ENCODE measurements at places on chromosomes 4 and X. TPM values are rescaled to one million over a fixed set of nuclear protein-coding genes. Genes with fewer than 3 reads are reported as not detected.

DNA sequence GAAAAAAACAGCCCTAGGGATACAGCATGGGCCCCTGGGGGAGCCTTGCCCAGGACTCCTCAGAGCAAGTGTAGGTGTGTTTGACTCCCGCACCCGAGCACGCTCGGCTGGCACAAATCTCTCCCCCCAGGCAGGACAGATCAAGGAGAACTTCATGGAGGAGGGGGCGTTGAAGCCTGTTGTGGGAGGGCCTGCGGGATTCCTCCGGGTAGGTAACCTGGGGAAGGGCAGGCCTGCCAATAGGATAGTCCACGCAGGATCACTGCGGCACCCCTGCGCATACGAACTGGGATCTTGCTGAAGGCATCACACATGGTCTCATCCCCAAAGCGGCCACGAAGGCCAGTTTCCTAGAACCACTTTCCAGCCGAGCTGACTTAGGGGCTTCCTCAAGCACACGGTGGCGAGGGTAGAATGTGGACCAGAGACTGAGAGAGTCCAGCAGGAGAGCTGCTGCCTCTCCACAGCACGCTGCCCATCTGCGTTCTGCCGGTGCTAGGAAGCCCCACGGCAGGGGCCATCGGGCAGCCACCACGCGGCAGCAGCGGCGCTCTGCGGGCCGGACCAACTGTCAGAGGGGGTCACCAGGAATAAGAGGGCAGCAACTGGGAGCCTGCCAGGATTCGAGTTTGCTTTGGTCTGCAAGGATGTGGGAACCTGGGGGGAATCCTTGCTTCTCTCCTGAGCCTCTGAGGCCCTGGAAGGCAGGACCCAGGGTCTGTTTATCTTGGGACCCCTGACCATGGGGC lies 56.8 kb downstream of the WFS1 start:
- DNase-seq, result no peak

DNA sequence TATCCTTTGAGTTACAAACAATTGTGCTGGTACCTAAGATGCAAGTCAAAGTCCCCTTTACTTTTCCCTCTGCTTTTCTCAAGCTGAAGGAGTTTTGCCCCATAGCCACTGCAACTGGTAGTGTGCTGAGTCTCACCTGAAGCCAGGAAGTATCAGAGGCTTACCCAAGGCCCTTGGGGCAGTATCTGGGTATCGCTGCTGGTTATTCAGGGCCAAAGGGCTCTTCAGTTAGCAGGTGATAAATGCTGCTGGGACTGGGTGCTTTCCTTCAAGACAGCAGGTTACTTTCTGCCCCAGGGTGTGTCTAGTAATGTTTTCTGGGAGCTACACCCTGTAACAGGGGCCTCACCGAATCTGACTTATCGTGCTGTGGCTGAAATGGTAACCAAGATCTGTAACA lies 90.4 kb upstream of the SLC6A14 start:
- DNase-seq, result no peak

DNA sequence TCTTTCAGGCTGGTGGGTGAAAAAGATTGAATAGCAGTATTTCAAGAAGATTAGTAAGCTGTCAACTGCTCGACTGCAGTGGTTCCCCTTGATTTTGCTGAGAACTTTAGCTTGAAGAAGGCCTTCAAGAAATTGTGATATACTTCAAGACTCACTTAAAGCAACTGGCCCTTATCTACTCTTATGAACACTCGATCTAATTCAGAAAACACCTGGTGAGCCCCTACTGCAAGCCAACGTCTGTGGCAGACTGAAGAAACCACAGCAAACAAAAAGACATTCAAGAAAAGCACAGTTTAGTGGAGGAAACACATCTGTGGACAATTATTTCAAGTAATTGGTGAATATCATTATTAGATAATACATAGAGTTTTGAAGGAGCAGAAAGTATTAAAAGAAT lies 119.0 kb downstream of the INPP4B start:
- DNase-seq, result no peak

DNA sequence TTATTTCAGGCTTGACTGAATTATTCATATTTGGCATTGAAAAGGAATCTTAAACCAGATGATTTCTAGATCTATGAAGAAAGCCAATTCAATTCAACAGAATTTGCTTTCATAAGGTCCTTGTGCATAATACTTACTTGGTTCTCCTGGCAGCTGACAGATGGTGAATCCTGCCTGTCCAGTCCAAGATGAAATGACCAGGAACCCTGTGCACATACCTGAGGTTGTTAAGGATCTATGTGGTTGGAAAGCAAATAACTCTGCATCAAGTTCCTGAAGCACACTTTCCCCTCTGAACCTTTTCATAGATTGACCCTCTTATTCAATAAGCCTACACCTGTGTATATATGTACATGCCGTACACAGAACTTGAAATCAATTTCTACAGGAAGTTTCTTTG lies 562.7 kb downstream of the PPARGC1A start:
- DNase-seq, result no peak

DNA sequence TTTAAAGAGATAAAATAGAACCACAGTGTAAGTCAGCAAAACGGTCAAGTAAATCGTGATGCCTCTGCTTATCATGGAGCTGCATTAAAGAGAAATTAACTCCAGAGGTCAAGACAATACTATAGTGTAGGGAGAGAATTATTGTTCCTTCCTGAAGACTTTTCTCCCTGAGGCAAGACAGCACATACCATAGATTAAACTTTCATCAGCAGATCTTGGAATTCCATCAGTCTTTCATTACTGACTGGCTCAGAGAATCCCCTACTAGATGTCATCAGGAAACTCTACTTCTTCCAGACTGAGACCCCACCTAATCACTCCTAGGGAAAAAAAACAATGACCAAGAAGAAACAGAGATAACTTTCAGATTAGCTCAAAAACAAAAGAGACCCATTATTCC lies 131.3 kb downstream of the NSUN7 start:
- no peak for DNase-seq

GRCh38 chrX:12076046-12076445 lies 62.2 kb upstream of the FRMPD4 start:
- DNase-seq, result no peak

GRCh38 chrX:37472836-37473235 lies 98.6 kb upstream of the LANCL3 start:
- DNase-seq, result no peak

DNA sequence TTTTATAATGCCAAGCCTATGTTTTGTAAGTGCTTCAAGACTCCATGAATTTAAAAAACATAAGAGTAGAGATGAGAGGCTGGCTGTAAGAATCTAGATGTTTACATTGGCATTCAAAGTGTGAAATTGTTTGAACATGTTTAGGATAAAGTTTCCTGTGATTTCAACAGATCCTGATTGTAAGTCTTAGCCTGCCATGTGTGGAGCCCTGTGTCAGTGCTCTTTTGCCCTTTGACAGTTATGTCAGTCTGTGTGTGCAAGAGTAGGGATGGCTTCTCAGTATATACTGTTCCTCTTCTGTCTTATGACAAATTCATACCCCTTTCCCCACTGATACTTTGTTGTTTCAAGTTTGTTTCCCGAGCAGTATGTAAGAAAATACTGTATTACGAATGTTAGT lies 68.2 kb downstream of the USP9X start:
- no peak for DNase-seq

GRCh38 chrX:39580043-39580442 lies 517.7 kb downstream of the BCOR start:
- no peak for DNase-seq

DNA sequence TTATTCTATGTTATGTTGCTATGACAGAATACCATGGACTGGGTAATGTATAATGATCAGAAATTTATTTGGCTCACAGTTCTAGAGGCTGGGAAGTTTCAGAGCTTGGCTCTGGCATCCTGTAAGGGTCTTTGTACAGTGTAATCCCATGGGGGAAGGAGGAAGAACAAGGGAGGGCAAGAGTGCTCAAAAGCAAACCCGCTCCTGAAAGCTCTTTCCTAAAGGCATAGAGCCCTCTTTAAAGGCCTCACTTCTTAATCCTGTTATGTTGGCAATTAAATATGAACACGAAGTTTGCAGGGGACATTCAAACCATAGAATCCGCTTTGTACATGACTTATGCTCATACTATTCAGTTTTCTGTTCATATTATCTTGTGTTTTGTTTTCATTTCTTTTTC lies 191.3 kb upstream of the CTSO start:
- no peak for DNase-seq

DNA sequence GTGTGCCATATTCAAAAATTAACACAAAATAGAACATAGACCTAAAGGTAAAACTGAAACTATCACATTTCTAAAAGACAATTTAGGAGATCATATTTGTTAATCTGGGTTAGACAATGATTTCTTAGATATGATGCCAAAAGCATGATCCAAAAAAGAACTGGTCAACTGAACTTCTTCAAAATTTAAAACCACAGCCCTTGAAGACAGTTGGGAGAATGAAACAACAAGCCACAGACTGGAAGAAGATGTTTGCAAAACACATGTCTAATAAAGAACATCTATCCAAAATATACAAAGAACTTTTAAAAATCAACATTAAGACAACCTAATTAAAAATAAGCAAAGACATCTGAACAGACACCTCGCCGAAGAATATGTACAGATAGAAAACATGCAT lies 19.5 kb downstream of the COMMD8 start:
- DNase-seq, result no peak

- DNase-seq, result peak; percentile 17
These were observed 36.1 kb downstream of the HEPH start for GRCh38 chrX:66200050-66200664.

SATL1 gene
- not detected for polyA plus RNA-seq

GAGE12F gene
- polyA plus RNA-seq, result not detected

IQSEC2 gene
- polyA plus RNA-seq, result not detected

C4orf50 gene
- polyA plus RNA-seq, result not detected

TRIM60 gene
- not detected for polyA plus RNA-seq

SYTL5 gene
- polyA plus RNA-seq, result 0.04 TPM

YY2 gene
- 1.2 TPM for polyA plus RNA-seq

All from GM12878 (cell line).